ENCODE measurements at places on chromosomes 1 and 21.
A peak's percentile ranks its signal among the peaks of the same experiment; 100 is the strongest.

DNA sequence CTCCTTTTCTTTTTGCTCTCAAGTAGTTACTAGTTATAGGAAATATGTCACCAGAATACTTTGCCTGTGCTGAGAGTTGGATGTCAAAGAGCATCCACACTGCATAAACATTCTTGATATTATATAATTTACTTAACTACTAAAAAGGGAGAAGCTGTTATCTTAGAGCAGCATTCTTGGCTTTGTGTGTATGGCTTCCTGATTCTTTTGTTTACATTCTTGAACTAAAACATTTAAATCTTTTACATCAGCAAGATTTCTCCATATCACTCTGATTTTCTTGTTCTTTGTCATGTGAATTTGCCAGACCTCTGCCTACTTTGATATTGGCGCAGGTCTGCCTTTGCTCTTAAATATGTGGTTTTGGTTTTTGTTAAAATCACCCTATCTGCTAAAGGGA lies 48.8 kb downstream of the SUCO start:
- no peak for DNase-seq

- DNase-seq = no peak
Observed at GRCh38 chr1:117620440-117620839, 14.6 kb downstream of the TENT5C start.

DNA sequence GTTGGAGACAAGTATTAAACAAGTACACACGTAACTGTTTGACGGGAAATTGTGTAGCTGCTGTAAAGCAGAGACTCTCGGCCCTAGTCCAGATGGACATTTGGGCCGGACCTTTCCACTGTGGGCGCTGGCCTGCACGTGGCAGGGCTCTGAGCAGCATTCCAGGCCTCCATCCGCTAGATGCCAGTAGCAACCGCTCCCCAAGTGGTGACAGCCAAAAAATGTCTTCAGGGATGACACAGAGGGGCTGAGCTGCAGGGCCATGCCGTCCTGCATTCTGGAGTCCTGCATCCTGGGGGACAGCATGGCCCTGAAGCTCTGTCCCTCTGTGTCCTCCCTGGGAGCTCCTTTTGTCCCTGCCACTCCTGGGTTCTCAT lies 24.8 kb downstream of the A3GALT2 start:
- DNase-seq = no peak

- peak; percentile 85 for DNase-seq
Observed at GRCh38 chr1:25858906-25859789, at the start of gene AUNIP. Gene AUNIP (minus strand): TSS chr1:25859457. CDS start chr1:25859357, 100 bp downstream.

GRCh38 chr1:27568300-27569087 lies 35.5 kb downstream of the AHDC1 start:
- DNase-seq = peak; percentile 90

DNA sequence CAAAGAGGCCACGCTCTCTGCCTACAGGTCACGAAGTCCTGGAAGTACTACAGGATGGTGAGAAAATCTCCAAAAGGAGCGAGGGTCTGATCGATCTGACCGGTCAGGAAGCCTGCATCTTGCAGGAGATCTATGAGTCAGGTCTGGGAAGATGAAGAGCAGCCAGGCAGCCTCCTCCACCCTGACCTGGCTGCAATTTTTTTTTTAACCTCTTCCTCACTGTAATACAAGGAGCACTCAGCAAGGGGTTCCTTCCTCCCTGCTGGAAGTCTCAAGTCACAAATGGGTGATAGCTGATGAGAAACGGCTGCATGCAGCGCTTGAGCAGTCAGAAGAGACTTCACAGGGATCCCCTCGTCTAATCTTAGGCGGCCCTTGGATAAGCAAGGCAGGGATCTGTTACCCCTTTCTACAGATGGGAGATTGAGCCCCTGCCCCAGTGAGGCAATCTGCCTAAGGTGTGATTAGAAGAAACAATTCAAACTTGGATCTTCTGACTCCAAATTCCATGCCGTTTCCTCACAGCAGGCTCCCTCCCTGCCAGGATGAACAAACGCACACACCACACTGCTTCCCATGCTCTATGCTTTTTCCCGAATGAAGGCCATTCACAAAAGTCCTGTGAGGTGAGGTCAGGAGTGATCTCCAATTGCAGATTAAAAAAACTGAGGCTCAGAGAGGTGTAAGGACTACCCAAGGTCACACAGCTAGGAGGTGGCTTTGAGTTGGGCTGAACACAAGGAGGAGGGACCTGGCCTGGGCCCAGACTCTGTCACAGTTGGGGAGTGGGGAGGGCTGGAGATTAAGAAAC lies 48.3 kb downstream of the ECE1 start:
- DNase-seq = no peak

DNA sequence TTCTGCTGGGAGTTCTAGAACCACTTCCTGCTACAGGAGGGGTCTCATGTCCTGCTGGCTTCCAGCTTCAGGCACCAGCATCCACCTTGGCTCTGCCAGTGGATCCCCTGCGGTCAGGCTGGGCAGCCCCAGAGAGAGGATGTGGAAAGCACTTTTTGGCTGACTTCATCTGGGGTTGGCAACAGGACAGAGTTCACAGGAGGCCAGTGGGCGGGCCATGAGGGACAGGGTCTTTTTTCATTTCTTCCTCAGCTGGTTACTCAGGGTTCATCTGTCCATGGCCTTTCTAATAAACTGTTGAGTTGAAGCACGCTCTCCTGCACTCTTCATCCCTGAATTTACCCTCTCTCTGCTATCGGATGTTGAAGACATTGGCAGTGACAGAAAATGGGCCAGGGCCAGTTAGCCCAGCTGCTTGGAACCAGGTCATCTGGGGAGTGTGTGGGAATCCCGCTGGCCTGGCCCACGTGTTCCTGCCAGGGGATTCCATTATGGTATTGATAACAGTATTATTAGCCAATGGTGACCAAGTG lies 45.2 kb downstream of the RPS6KA1 start:
- DNase-seq = no peak

DNA sequence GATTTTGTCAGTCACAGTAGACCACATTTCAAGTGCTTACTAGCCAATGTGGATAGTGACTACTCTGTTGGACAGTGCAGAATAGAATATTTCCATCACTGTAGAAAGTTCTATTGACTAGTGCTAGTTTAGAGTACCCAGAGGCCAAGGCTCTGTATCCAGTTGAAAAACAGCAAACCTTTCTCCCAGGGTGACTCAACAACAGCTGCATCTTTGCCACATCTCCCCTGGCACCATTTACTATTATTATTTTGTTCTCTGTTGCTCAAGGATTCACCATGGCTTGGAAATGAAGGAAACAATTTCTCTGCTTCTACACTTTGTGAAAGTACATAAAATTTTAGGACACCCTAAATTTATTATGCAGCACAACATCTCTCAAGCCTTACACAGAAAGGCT lies 85.3 kb upstream of the WDR26 start:
- no peak for DNase-seq
